NCI-H1930 (cell line): ENCODE measurements at places on chromosomes 3 and 15.

GRCh38 chr15:98330692-98331435 lies 317.5 kb upstream of the IGF1R start:
- DNase-seq = no peak

- DNase-seq = no peak
Measured at GRCh38 chr3:31729573-31729972, 196.8 kb downstream of the STT3B start.

DNA sequence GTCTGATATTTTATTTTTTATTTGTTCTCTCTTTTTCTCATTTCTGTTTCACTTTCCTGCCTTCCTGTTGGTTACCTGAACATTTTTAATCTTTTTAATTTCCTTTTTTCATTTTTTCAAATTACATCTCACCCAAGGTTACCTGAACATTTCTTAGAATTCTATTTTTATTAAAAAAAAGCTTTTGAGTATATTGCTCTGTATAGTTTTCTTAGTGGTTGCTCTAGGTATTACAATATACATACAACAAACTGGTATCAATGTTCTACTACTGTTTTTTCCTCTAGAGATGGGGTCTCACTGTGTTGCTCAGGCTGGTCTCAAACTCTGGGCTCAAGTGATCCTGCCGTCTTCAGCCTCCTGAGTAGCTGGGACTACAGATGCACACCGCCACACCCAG lies 79.4 kb downstream of the DHX30 start:
- no peak for DNase-seq

GRCh38 chr3:125381743-125382142 lies 6.6 kb upstream of the ZNF148 start:
- no peak for DNase-seq

DNA sequence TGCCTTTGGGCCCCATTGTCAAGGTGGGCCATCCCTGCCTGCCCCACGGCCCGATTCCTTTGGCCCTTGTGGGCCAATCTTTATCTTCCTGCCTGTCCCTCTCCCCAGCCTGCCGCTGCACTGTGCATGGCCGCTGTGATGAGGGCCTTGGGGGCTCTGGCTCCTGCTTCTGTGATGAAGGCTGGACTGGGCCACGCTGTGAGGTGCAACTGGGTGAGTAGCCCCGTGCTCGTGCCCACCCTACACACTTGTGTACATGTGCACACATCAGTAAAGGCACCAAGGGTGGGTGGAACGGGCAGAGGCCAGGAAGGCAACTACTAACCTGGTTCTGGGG lies 12.2 kb downstream of the NT5DC2 start:
- no peak for DNase-seq

DNA sequence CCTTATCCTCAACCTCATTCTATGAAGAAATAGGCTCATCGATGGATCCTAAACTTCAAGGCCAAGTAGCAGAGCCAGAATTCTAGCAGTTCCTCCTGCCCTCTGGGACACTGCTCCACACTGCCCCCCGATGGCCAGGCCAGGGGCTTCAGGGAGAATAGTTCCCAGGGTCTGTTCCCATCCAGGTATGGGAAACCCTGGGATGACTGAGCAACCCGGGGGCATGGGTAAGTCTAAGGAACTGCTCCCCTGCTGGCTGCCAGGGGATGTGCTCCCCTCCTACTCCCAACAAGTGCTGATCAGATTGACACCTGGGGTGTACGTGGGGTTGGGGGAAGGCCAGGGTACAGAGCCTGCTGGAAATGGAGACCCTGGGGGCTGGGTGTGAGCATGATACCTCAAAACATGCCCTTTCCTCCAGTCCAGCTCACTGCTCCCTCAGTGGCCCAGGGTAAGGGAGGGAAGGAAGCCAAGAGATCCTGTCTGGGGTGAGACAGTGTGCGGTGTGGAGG lies 7.6 kb downstream of the ULK3 start:
- no peak for DNase-seq

- no peak for DNase-seq
Measured at GRCh38 chr15:89125088-89125826, 37.0 kb downstream of the ABHD2 start.

DNA sequence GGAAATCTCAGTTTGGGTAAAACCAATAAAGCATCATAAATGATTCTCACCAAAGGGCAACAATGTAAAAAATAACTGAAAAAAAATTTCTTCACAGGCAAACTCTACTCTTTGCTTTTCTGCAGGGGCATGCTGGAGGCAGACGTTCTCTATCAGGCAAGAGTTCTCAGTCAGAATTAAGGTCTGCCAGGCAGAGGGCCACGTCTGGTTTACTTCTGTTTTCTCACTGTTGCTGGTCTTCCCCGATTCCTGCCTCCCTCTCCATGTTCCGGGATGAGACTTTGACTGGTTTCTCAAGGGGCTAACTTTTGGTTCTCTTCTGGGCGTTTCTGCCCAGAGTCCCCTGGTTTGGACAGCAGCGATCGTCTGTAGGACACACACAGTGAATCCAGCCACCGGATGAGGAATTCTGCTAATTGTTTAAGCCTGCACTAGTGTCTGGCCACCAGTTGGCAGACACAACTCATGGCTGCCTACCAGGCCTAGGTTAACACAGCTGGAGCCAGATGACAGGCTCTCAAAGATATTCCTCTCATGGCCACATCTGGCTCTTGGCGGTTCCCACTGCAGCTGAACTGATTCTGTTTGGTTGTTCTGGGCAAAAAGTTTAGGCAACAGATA lies 273.1 kb downstream of the FOXP1 start:
- DNase-seq = no peak

DNA sequence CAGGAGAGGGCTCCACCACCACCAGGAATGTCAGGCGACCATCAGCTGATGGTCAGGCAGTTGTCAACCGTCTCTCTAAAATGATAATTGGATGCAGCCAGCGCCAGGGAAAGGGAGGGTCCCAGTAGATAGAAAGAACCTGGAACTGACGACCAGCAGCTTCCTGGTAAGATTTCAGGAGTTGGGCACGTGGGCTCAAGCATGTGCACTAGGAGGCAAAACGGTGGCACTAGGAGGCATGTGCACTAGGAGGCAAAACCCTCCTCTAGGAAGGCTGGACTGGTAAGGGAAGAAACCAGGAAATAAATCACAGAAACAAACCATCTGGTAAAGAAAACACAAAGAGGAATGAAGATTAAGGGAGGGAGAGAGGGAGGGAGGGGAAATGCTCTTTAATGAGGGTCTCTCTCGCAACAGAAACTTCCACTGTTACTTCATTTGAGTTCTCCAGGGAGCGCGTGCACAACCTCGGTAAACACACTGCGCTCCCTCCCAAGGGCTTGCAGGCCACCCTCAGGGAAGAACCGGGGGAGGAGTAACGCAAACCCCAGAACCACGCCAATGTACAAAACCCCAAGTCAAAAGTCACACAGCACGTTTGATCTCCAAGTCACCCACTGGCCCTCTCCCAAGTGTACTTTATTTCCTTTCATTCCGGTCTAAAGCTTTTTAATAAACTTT lies 116.7 kb downstream of the XXYLT1 start:
- no peak for DNase-seq

DNA sequence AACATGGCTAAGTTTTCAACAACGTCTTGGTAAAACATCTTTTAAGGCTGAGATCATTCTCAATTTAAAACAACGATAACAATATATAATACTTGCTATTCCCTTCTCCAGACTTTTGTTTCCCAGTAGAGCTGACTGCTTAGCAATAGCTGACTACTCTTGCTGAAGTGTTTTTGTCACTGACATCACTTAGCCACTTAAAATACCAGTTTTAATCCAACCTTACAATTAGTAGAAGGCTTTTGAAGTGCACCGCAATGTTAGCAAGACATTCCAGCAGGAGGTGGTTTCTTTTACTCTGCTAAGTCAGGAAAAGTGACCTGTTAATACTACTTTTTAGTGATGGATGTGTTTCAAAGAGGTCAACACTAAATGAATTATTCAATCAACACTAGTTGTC lies 28.7 kb upstream of the GBE1 start:
- DNase-seq = no peak
